ENCODE measurements at places on chromosomes 5 and 9.

GRCh38 chr5:73126381-73126780 lies 6.0 kb downstream of the TMEM171 start:
- no peak for DNase-seq

DNA sequence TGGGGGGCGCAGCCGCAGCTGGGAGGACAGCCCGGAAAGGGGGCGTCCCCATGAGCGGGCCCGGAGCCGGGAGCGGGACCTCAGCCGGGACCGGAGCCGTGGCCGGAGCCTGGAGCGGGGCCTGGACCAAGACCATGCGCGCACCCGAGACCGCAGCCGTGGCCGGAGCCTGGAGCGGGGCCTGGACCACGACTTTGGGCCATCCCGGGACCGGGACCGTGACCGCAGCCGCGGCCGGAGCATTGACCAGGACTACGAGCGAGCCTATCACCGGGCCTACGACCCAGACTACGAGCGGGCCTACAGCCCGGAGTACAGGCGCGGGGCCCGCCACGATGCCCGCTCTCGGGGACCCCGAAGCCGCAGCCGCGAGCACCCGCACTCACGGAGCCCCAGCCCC lies 47.0 kb downstream of the TJP2 start:
- DNase-seq = no peak

- no peak for DNase-seq
Measured at GRCh38 chr9:114962809-114963208, 32.4 kb upstream of the TNFSF8 start.

DNA sequence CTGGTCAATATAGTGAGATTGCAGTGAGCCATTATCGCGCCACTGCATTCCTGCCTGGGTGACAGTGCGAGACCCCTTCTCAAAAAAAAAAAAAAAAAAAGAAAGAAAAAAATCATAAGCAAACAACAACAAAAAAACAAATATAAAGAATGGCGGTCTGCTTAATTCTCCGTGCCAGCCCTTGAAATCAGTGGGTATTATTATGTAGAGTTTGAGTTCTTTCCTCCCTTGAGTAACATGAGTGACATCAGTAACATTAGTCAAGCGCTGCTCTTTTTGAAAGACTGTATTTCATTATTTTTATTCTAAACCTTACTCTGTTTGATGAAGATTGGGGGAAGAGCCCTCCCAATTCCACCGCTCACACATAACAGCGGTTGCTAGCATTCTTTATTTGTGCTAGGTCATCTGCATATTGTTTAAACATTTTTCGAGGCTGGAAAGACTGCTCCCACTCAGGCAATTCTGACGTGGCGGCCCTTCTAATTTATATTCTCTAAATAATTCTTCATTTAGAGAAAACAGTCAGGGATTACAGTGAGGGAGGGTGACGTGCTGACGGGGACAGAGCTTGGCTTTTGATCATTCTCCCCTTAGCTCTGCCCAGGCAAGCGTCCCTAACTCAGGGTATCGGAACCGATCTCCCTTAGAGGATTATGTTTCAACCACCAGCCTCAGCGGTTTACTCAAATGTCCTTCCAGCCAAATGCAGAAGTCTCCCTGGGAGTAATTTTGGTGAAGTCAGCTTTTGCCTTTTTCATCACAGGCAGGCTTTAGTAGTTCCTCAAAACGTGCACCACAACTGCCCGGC lies 860 bp upstream of the MARCHF6 start:
- DNase-seq = no peak

GRCh38 chr5:73820326-73820725 lies 194.3 kb downstream of the ARHGEF28 start:
- DNase-seq = no peak

DNA sequence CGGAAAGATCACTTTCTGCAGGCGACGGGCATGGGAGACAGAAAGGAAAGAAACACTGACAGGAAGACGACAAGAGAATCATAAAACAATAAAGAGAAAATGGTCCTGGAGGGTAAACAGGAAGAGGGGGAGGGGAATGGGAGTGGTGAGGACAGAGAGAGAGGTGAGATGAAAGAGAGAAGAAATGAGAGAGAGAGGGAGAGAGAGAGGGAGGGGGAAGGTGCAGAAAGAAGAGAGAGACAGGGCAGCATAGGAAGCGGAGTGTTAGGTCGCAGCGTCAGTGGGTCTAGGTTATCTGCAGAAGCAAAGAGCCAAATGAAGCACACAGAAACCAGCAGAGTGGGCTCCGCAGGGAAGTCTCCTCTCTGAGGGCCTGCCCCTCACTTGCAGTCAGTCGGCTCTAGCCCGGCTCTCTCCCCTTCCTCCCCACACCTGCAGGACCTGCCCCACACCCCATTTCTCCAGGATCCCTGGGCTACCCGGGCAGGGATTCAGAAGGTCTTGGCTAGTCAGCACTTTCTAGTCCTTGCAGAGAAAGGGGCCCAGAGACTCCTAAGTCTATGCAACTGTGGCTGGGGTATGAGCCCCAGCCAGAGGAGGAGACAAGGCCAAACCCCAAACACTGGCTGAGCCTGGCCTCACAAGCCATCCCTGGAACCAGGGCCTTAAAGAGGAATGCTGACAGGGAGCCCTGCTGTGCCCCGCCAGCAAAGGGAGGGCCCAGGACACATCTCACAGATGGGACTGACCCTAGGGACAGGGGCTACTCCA lies 29.7 kb upstream of the MEIKIN start:
- no peak for DNase-seq

DNA sequence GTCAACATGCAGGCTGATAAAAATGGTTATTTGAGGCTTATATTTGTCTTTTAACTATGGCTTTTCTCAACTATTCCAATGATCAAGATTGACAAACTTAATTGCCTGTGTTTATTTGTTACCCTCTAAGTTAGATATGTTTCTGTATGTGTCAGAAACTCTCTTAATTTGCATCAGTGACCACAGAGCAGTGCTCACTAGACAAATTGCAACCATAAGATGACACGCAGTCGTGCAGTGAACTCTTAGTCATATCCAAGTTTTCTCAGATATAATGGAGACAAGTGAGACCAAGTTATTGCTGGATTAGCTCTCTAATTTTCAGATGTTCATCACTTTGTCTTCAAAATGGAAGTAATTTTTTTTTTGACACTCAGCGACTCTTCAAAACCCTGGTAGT lies 342.2 kb upstream of the RFX3 start:
- no peak for DNase-seq

- DNase-seq = no peak
Measured at GRCh38 chr9:98774746-98775145, 21.6 kb downstream of the ANKS6 start.

DNA sequence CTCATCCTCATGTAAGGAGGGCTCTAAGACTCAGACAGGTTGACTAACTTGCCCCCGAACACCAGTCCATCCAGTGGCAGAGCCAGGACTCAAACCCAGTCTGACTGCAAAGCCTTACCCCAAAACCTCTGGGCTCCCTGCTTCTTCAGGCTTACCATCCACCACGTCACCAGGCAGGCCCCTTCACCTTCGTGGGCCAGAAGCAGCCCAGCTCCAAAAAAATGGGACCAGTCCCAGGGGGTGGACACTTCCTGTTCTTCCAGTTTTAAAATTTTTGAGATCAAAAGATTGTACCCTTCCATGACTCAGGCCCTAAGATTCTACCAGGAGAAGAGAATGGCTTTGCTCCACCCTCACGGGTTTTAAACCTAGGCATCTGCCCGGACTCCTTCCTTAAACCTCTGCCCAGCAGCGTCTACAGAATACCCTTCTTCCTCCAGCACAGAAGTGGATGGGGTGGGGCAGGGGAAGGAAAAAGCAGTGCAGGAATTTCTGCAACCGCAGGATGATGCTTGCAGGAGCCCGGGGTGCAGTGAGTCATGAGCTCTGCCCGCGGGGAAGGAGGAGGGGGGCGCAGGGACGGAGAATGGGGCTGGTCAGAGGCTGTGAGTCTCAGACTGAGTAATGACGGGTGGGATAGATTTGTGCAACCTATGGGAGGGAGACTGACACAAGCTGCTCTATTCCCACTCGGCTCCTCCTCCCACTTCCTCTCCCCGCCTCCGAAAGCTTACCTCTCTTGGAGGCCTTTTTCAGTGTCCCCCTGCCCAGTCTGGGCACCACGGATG lies 50.4 kb upstream of the STXBP1 start:
- no peak for DNase-seq

GRCh38 chr5:152246401-152246800 lies 158.7 kb downstream of the NMUR2 start:
- DNase-seq = no peak

- no peak for DNase-seq
Measured at GRCh38 chr9:103397868-103398600, 402.9 kb downstream of the CYLC2 start.

- no peak for DNase-seq
Measured at GRCh38 chr9:14730461-14730898, 7.9 kb upstream of the CER1 start.

- no peak for DNase-seq
Measured at GRCh38 chr9:33350310-33350709, 52.1 kb downstream of the AQP7 start.

GRCh38 chr9:13491493-13492424 lies 212.3 kb upstream of the MPDZ start:
- no peak for DNase-seq

DNA sequence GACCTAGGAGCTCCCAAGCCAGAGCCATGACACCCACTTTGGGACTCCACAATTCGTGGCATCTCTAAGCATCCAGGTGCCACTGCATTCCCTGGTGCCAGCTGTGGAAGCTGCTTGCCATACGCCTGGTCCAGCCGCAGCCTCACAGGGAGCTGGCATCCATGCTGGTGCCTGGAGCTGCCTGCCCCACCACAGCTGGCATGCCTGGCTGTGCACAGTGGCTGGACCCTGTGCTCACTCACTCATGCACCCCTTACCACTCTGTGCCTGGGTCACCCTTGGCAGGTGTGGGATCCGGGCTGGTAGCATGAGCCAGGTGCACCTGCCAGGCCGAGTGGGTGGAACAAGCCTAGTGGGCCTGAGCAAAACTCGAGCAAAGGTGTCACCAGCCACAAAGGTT lies 90.1 kb downstream of the CAVIN4 start:
- no peak for DNase-seq

DNA sequence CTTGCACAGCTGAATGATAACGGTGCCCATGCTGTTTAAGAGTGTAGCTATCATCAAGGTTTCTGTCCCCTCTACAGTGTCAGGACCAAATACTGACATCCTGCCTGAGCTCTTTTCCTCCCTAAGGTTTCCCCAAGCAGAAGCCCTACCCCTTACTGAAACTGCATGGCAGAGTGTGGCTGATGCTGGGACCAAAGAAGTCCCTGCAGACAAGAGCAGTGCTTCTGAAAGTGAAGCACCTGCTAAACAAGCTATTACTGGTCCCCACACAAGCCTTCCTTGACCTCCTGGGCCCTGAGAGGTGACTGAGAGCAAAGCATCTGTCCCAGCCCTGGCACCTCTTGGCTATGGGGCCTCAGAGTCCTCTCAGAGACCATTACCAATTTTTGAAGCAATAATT lies 56.1 kb downstream of the CFAP90 start:
- no peak for DNase-seq

- DNase-seq = peak; percentile 77
Measured at GRCh38 chr9:128127990-128128835, 684 bp upstream of the PTGES2 start.

GRCh38 chr9:109426626-109427402 lies 71.3 kb downstream of the PTPN3 start:
- no peak for DNase-seq

- no peak for DNase-seq
Measured at GRCh38 chr9:129380961-129381401, 202.9 kb upstream of the IER5L start.

- no peak for DNase-seq
Measured at GRCh38 chr9:131579789-131580211, 34.5 kb downstream of the PRRT1B start.

GRCh38 chr5:7395947-7396712 lies at the start of gene ADCY2:
ADCY2 (plus strand) TSS chr5:7396138; CDS start chr5:7396297, 159 bp downstream.
- DNase-seq = no peak

DNA sequence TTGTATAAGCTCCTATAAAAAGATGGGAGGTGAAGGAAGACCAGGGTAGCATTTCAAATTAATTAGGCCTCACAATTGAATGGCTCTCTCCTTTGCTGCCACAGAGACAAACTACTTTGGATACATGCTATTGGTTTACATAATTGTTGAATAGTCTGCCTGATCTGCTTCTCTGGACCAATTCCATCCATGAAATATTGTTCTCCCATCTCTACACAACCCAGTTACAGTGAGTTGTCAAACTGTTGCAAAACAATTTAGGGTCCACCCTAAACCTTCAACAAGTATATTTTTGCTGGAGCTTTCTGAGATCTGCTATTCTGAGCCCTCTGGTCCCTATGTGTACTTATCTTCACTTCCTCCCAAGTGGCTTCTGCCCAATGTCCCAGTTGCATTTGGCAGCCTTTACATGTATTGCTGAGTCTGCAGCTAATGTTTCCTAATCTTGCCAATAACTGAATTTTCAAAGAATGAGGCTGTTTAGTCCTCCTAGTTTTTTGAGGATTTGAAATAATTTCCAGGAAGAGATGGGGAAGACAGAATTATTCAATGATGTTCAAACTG lies 38.9 kb downstream of the AGTPBP1 start:
- no peak for DNase-seq

DNA sequence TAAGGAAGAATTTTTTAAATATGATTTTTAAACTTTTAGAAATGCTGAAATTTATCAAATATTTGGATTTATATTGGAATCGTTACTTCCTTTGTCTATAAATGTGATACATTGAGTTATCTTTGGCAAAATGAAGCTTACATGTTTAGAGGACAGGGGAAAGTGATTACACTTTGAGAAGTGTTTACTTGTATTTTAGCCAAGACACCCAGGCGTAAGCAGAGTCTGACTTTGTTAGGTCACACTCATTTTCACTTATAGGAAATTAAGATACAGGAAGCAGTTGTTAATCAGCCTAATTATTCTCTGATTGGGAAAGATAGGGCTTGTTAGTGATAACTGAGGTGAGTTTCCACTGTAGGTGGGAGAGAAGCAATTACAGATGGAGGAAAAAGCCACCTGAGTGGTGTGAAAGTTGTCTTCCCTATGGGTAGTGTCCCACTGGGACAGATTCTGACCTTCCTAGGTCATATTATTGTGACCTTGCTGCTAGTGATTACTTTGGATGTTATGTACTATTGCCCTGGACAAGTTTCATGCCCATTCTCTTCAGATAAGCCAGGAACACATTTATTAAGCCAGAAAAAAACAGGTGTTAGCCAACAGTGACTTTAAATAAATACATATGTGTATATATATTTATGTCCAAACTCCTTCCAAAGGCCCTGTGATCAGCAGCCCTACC lies 88.7 kb downstream of the UHRF2 start:
- DNase-seq = no peak

- no peak for DNase-seq
Measured at GRCh38 chr5:73640861-73641320, 14.9 kb downstream of the ARHGEF28 start.

DNA sequence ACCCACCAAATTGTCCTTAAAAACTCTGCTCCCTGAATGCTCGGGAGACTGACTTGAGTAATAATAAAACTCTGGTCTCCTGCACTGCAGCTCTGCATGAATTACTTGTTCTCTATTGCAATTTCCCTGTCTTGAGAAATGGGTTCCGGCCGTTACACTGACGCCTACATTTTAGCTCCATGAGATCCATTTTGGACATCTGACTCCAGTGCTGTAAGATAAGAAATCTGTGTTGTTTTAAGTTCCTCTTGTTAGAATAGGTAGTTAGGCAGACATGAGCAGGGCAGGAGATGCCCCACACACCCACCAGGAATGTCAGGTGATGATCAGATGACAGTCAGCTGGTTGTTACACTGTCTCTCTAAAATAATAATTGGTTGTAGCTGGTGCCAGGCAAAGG lies 125.8 kb upstream of the SHB start:
- DNase-seq = no peak

- DNase-seq = no peak
Measured at GRCh38 chr5:126998895-126999570, 31.3 kb downstream of the MARCHF3 start.

GRCh38 chr9:116074658-116075057 lies 78.9 kb upstream of the PAPPA start:
- DNase-seq = no peak
